ENCODE measurements at places on chromosomes 2 and 18.
A peak's percentile ranks its signal among the peaks of the same experiment; 100 is the strongest.

GRCh38 chr2:132437852-132438669, 21.5 kb downstream of the GPR39 start:
- DNase-seq, result no peak

GRCh38 chr2:45823723-45824206, 172.3 kb downstream of the PRKCE start:
- no peak for DNase-seq

DNA sequence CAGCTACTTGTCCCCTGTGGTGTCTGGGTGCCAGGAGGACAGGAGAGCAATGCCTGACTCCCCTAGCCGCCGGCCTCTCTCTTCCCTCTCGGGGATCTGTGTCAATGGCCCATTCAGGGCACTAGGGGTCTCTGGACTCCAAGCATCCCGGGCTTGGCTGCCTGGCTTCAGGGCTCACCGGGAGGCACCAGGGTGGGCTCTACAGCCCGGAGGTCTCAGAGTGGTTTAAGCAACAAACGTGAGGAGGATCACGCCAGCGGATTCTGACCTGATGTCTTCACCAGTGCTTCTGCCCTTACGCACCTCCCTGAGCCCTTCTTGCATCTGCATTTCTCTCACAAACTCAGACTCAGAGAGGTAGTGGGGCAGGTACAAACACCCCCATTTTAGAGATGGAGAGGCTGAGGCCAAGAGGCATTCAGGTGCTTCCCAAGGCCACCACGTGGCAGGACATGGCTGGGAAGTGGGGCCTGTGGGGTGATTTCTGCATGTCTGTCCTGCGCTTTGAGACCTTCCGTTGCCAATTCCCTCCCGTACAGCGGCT, 243.0 kb downstream of the CELF4 start:
- DNase-seq, result no peak

DNA sequence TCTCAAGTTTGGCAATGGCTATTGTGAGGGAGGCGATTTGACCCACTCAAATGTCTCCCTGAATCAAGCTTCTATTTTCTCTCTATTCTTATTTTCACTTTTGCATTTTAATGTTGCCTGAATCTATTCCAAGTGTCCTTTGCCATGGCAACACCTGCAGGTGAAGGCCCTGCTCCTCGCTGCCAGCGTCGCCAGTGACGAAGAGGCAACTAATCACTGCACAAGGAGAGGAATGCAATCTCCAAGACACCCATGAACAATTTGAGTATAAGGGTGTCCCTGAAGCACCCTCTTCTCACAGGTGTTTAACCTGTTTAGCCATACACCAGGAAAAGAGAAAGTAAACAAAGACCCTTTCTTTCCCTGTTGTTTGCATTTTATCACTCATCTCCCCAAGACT, 165.6 kb upstream of the VRK2 start:
- DNase-seq, result no peak

DNA sequence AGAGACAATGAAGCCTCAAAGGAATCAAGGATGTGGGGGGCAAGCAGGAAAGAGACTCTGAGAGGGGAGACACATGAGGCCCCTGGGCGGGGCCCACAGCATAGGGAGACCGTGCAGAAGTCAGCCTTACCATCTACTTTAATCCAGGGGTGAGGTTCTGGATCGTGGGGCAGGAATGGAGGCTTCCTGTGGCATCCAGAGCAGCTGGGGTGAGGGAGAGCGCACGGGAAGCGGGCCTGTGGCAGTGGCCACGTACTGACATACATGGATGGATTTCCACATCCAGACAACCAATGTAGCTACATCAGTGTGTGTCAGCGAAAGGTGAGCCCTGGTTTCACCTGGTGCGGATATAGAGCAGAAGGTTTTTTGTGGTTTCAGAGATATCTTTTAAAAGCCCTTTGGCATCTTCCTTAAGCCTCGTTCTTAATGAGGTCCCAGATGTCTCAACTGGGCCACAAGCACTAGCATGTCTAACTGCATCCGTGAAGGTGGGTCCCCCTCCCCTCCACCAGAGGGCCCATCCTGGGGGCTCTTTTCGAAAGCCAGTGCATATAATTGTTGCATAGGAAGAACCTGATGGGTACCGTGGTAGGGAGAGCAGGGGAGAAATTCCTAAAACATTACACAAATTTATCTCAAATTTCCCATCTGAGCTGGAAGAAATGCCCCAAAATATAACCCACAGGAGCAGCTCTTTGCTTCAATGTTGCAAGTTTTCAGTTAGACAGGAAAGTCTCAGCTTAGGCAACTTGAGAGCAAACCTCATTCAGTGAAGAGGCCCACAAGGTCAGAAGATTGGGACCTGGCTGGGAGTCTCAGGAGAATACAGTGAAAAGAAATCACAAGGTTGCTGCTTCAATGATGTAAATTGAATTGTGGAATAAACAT, 90.9 kb downstream of the SP3 start:
- no peak for DNase-seq

GRCh38 chr18:50862401-50862800, 16.5 kb upstream of the ME2 start:
- DNase-seq, result no peak

DNA sequence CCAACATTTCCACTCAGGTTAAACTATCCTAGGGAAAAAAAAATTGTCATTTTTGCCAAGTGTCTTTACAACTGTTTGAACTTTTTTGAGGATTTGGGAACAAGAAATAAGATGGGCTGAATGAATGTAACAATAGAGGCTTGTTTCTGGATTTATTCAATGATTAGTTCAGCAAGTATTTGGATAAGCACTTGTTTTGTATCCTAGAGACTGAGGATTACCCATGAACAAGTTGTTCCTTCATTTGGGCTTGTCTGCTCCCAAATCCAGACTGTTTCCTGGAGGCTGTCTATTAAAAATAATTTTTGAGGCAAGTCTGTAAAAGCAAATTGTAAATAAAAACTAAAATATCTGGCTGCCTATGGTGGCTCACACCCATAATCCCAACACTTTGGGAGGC, 62.0 kb upstream of the CSRNP3 start:
- DNase-seq, result peak; percentile 22

DNA sequence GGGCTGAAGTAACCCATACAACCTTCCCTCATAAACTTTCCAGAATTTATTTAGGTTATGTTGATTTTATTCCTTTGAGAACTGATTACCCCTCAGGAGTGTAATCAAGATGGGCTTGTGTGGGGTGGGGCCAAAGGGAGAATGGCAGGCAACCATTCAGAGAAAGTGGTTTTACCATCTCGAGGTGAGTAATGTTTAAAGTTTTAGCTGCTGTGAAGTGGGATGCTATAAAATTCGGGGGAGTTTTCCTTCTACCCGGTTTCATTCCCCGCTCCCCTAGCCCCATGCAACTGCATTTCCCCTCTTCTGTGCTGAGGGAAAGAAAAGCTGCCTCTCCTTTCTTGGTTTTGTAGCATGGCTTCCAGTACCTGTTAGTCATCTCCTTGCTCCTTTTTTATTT, 34.7 kb downstream of the MAP4K4 start:
- no peak for DNase-seq

DNA sequence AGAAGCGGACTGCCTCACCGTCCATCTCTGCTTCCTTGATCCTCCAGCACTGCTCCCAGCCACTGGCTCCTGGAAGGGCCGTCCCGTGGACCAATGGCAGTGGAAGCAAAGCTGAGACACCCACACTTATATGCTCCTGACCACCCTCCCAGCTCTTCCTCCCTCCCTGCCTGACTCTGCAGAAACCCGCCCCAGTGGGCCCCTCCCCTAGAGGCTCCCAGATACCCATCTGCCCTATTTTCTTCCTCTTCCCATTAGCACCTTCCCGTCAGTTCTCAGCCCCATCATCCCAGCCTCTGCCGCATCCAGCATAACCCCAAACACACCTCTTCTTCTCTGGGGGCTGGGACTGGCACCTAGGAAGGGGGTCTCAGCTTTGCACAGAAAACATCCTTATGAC, at the start of gene CLEC4F:
TSS of gene CLEC4F (minus strand) at position 101 of the 400 bp plus-strand sequence. CDS start at position 25, 76 bp downstream.
- no peak for DNase-seq

DNA sequence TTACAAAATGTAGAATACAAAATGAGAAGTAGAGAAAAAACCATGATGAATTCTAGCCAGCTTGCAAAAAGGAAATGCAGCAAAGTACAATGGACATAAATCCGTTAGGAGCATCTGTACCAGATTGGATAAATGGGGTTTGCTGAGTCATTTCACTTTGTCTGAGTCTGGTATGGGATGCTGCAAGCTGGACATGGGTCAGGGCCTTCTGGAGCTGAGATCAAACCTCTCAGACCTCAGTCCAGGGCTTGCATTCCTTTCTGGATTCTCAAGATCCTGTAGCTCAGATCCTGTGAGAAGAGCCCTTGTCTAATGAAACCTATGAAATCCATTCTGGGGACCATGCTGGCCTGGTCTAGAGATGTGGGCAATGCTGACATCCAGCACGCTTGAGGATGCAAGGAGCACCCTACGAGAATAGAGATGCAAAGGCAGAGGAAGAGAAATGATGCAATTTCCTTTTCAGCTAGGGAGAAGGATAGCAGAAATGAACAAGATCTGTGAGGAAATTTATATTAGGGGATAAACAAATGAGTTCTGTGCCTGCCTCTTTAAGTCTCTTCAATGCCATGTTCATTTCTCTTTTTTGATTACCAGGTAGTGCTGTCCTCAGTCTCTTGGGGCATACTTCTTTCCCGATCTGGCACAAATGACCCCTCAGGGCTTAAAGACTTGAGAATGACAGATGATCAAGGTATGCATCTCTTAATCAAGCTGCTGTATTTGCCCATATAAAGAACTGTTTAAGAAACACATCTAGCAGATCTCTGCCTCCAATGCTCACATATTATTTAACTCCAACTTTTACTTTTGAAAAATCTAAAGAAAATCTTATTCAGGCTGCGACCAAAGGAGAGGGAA, 230.4 kb downstream of the MEIS1 start:
- no peak for DNase-seq

- no peak for DNase-seq
Measured at GRCh38 chr18:27921392-27921791, 255.5 kb downstream of the CDH2 start.

- no peak for DNase-seq
Measured at GRCh38 chr18:49754866-49755265, 58.5 kb downstream of the ACAA2 start.

- DNase-seq, result no peak
Measured at GRCh38 chr2:216866515-216867095, 6.7 kb upstream of the TNP1 start.

GRCh38 chr2:53210538-53210937, 557.1 kb upstream of the CHAC2 start:
- no peak for DNase-seq

GRCh38 chr2:231260442-231261208, 62.2 kb downstream of the ARMC9 start:
- no peak for DNase-seq

GRCh38 chr2:221555494-221555846, 16.6 kb downstream of the EPHA4 start:
- DNase-seq, result no peak

DNA sequence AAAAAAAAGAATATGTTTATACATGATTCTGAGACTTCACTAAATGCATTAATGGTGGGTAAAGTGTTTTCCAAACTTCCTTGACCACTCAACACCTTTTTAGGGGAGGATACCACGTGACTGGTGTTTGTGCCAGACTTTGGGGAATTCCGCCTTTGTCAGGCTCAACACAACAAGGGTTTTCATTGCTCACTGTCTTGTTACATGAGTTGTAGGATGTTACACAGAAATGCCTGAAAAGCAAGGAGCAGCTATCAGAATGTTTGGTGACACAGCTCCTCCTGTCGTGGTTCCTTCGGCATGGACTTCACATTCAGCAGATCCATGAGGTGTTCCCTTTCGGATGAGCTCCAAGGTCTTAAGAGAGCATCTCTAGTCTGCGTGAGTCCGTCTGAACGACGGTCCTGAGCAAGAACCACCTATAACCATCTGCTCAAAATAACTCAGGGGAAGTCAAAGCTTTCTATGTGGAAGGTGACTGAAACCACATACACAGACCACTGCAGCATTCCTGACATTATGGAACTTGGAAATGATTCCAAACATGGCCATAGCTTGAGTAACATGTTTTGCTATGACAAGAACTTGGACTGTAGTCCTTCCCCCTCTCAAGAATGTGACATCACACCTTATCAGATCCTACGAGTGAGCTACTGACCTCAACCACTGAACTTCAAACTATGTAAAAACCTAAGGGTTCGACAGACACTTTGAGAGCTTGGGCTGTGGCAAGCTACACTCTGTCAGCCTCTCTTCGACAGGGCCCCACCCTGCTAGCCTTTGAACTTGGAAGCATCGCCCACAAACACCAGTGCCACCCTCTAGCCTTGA, 57.5 kb downstream of the MCFD2 start:
- DNase-seq, result no peak

DNA sequence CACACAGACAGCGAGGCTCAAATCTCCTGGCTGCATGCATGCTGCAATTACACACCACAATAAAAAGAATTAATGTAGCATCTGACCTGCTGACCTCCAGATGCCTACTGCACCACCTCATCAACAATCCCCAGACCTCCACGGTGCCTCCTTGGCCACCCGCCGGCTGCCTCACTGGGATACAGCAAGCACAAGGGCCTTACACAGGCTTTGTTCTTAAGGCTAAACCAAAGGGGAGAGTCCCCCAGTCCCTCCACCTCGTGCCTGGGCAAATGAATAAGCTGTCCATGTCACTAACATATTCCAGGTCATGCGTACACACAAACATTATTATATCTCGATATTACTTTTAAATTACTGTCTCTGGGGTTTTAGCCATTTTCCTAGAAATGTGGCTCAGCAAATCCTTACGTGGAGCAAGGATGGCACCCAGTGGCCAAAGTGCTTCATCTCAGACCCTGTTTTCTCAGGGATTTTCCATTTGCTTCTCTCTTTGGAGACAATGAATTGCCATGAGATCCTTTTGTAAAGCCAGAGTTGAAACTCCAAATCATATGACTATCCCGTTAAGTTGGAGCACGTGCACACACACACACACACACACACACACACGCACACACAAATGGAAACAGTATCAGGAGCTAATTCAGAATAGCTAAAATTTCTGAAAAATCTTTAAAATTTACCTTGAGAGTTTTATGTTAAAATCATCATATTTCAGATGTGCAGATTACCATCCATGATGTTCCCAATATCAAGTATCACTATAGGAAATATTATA, 313.8 kb downstream of the PDE11A start:
- DNase-seq, result peak; percentile 89

GRCh38 chr2:241219030-241219382, 30.5 kb downstream of the ANO7 start:
- no peak for DNase-seq

- peak; percentile 8 for DNase-seq
Measured at GRCh38 chr2:138708682-138709241, 71.4 kb downstream of the NXPH2 start.
